ENCODE measurements at places on chromosomes 16 and 17.

GRCh38 chr17:16513873-16514272 is 21.9 kb upstream of the LRRC75A start:
- no peak for DNase-seq

DNA sequence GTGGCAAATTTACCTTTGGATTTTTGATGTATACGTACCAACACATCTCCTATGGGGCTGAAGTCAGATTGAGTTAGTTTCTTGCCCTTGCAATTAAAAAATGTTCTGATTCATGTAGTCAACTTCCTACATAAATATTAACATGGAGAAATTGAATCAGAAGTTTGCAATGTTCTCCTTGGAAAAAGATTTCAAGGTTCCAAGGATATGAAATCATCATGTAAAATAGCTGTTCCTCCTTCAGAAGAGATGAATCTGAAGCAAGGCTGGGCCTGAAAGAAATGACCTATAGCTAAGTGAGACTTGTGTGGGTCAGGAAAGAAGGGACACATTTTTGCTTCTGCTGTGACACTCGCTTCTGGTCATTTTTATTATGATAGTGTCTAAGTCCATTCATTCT is 131.7 kb downstream of the RGS9 start:
- no peak for DNase-seq

DNA sequence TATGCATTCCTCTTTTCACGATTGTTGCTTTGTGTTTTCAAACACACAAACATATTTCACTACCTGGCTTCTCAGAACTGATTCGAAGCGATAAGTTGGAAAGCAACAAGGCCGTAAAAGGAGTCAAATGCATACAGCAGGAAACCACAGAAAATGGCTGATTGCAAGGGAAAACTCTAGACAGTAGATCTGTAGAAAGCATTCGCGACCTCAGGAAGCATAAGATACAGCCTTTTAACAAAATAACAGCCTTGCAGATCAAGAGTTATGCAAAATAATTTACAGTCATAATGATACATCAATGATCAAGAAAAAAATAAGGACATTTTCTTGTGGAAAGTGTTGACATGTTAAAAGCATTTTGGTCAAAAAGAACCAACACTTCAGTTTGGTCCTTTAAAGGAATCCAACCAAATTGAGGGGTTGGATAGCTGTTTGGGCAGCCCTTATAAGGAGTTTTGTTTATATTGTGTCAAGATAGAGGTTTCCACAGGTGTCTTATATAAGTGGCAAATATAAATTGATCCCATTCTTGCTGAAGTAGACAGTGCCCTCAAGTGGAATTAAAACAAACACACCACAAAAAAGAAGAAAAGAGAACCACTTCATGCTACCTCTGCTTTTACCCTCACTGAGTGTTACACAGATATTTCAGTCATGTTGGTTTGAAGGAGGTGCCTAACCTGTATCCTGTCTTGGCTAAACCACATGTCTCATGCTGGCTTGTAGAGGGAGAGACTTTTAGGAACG is 5.5 kb downstream of the CYLD start:
- no peak for DNase-seq

DNA sequence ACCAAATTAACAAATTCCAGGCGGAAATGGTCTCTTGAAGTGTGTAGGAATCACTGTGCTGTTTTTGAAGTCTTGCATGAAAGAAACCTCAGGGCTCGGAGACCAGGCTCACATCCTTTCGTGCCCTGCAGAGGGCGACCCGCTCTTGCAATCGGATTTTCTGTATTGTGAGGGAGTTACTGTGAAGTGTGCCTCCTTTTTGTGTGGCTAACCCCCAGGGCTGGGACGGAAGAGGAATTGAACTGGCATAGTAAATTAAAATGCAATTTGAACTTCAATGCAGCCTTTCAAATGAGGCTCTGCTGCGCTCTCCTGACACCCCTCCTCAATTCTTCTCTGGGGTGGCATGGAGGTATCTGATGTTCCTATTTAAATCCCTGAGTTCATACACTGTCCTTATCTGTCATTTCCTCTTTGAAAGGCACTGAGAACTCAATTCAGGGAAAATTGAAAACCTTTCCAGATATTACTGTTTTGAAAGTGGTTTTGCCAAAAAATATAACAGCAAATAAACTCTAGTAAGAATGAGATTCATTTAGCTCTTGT is 51.5 kb upstream of the MGAT5B start:
- peak; percentile 25 for DNase-seq

DNA sequence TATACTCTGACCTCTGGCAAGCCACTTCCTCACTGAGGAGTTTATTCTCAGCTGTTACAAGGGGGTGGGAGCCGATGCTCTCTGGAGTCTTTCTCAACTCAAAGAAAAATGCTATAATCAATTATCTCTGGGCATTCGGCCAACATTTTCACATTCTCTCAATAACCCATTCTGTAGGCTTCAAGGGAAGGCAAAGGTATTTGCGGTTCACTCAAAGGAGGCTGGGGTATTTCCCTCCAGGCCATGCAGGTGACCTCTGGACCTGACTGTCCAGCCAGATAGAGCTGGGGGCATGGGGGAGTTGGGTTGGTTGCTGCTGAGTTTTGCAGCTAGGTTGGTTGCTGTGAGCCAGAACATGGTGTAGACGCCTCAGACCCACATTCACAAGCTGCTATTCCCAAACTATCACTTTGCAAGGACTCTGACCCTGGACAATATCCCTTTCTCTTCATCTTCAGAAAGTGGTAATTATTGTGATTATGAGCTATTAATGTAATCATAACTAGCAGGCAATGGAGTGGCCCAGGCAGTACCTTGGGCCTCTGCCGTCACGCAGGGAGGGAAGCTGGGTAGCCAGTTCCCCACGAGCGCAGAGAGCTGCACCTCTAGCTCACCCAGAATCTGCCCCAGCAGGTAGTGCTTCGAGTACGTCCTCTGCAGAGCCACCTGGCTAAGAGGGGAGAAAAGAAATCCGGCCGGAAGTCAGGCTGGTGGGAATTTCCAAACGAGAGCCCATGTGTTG is 42.1 kb downstream of the AIPL1 start:
- DNase-seq, result no peak

GRCh38 chr17:61468263-61468907 is 16.2 kb downstream of the TBX4 start:
- DNase-seq, result no peak

DNA sequence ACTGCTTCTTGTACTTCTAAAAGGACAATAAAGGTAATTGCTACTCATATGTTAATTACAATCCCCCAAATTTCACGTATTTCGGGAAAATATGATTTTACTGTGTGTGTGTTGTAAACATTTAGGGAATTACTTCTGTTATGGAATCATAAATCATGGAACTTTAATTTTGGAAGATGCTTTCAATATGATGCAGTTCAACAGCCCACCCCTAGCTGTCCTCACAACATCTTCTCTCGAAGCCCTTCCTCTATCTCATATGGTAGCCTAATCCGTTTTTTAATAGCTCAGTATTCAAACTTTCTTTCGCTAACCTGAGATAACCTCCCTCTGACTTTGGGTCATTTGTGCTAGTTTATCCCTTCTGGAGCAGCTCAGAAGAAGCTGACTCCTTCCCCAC is 78.4 kb downstream of the ANKFN1 start:
- no peak for DNase-seq

DNA sequence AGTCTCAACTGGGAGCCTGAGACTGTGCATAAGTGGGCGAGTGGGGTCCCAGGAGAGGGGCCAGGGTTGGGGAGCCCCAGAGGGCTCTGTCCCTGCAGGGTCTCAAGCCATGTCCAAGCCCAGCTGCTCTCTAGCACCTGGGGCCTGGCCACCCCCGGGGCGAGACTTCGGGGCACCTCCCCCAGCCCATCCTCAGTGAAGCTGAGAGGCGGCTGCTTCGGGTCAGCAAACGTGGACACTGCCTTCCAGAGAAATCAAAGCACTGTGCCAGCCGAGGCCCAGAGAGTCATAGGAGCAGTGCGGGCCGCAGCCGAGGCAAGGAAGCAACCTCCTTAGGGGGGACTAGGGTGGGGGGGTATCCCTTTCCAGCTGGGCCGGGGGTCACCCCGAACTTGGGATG is 77.5 kb downstream of the ENGASE start:
- DNase-seq, result no peak

- DNase-seq, result peak; percentile 26
Measured at GRCh38 chr16:18800775-18801144, 589 bp downstream of the ARL6IP1 start.

DNA sequence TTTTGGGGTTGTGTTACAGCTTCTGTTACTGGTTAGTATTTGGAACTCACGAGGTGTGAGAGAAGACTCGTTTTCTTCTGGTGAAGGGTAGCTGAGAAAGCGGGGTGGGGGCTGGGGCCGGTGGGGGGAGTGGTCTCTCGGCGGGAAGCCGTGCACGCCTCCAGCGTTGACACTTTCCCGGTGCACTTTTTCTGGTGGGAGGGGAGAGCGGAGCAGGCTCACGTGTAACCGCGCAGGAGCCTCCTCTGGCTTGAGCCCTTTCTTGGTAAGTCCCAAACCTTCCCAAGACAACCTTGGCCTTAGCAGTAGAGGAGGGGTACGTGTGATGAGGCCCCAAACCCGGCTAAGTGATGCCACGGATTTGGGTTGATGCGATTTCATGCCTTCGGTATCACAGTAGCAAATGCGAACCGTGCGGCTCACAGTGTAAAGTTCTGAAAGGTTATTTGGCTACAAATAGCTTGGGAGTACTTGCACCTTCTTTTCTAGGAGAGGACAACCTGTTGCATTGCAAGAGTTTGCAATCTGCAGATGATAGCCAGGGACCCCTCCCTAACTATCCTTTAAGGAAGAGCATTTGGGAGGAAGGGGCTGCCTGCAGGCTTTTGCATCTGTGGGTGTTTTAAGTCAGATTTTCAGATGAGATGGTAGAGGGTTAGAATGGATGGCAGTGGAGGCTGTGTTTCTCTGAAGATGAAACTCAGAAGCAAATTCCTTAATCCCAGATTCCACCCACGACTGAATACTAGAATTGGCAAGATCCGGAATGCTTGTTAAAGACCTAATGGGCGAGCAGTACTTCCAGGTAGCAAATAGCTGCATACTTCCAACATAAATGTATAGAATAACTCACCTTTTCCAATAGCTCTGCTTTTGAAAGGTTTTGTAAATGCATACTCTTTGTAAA is 1.5 kb downstream of the HLF start:
- DNase-seq, result peak; percentile 60

- DNase-seq, result no peak
Measured at GRCh38 chr16:61581417-61582046, 454.7 kb downstream of the CDH8 start.

GRCh38 chr17:22158364-22158763 is 466.0 kb downstream of the KCNJ18 start:
- no peak for DNase-seq

DNA sequence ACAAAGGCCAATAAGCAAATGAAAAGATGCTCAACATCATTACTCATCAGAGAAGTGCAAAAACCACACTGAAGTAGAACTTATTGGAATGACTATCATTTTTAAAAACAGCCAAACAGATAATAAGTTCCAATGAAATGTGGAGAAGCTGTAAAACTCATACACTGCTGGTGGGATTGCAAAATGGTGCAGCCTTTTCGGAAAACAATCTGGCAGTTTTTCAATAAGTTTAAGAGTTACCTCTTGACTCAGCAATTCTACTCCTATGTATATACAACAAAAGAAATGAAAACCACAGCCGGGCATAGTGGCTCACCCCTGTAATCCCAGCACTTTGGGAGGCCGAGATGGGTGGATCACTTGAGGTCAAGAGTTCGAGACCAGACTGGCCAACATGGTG is 49.3 kb downstream of the AKAP10 start:
- no peak for DNase-seq

DNA sequence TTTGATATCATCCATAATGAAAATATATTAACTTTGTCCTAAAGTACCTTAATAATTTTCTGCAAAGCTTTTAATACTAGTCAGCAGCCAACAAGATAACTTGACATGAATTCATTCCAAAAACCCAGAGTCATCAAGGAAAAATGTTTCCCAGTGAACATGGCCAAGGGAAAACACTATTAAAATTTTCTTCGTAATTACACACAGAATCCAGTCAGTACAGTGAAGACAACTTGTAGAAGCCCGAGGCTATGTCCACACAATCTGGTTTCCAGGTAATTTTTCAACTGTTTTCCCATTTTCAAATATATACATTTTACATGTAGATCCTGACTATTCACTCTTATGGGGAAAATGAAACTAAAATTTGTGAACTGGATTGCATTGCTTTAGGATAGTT is 600.9 kb downstream of the CDH8 start:
- DNase-seq, result no peak

GRCh38 chr17:78137392-78138203 is 7.0 kb downstream of the TMC8 start:
- no peak for DNase-seq

GRCh38 chr16:24152826-24153225 is 103.3 kb upstream of the CACNG3 start:
- no peak for DNase-seq

GRCh38 chr16:74271872-74272271 is 24.7 kb upstream of the PSMD7 start:
- no peak for DNase-seq

- no peak for DNase-seq
Measured at GRCh38 chr17:146546-146945, 9.2 kb downstream of the SCGB1C2 start.

DNA sequence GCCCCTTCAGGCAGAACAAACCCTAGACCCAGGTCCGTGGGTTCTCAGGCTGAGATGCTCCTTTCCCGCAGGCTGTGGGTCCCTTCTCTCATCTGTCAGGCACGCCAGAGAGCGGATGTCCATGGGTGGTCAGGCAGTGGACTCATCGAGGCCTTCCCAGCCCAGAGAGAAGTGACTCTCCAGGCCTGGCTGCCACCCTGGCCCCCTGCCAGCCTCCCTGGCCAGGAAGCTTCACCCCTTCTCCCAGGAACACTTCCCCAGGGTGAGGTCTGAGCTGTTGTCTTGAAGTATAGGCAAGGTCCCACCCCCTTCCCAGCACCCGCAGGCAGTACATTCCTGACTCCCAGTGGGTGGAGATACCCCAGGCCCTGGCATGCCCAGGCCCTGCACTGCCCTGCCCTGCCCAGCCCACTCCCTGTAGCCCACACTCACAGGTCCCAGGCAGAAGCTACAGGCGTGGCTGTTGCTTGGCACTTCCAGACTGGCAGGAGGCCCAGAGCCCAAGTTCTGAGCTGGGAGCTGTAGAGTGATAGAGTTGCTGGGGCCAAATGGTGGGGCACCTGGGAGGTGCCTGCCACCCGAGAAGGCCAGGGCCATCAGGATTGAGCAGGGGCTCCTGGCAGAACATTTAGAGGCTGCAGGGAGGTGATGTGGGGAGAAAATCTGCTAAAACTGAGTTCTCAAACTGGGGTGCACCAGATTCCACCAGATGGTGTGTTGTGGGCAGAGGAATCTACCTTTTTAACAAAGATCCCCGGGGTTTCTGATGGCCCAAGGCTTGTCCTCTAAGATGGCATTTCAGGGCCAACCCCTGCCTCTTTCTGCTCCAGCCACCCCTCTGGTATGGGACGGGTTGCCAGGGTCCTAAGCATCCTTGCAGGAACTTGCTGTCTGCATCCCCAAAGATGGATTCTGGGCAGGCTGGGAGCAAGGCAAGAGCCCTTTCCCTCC is 6.7 kb downstream of the ITGA3 start:
- DNase-seq, result no peak

DNA sequence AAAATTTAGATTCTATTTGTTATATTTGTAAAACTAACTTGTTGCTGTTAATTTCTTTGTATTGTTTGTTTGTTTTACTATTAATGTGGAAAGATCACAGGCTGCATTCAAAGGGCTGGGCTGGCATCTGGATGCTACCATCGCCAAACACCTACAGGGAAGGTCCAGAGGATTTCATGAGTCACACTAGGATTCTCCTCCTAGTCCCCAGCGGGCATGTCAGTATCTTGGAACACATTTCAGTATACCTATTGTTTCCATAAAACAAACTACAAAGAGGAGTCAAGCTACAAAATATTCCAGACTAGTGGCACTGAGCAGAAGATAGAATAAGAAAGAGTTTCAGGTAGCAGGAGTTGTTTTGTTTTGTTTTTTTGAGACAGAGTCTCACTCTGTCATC is 55.3 kb downstream of the NOG start:
- no peak for DNase-seq

Data from nucleus accumbens (tissue), 56 donors.